ENCODE measurements at places on chromosomes 12 and 14. TPM values are rescaled to one million over a fixed set of nuclear protein-coding genes. Genes with fewer than 3 reads are reported as not detected.

DNA sequence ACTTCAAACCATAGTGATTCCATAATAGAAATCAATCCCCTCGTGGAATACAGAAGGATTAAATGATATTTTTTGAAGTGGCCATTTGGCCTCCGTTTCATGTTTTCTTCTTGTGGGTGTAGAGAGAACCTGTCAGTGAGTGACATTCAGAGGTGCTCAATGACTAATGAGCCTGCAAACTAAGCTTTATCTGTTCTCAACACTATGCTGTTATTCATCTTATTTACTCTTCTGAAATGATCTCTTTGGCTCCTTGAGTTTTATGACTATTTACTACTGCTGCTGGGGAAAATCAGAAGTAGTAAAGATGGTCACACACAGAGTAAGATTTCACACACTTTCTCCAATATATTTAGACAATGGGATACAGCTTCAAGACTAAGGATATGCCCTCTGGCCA, 30.4 kb downstream of the ATP2B1 start:
- no peak for DNase-seq

GRCh38 chr12:47221256-47222023, 141.7 kb upstream of the AMIGO2 start:
- DNase-seq, result peak; percentile 27

DNA sequence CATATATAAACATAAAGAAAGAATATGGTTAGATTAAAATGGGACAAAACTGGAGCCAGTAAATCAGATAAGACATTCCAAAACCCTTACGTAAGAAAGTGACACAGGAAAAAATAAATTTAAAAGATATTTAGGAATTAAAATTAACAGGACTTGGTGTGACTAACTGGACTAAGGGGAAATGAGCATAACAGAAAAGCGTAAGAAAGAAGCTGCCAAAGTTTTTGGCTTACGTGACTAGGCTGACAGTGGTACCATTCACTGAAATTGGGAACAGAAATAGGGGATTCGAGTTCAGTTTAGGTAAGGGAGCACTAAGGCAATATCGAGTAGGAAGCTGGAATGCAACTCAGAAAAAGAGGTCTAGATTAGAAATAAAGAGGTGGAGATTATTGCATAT, 7.8 kb downstream of the CDK17 start:
- no peak for DNase-seq

DNA sequence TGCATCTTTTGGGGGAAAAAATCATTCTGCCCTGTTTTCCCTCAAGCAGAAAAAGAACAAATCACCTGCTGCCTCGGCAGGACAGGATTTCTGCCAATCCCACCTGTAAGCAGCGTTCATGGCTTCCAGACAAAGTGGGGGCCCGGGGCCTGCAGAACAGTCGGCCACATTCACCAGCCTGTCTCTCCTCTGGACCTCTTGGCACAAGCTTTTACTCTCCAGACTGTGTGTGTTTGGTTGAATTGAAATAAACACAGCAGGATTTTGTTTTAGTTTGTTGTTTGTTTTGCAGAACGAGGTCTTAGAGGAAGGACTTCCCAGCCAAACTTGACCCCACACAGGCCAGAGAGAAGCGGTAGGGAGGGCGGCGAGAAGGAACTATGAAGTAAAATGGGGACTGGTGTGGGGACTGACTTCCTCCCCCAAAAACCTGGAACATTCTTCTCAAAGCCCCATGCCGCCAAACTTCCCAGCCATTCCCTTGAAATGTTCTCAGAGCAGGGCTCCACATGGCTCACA, 41.7 kb upstream of the FOS start:
- no peak for DNase-seq

- DNase-seq, result no peak
These were observed 100.5 kb upstream of the STXBP6 start for GRCh38 chr14:25150401-25150800.

Gene ANO4
- not detected for total RNA-seq

Gene IL23A
- 0.41 TPM for total RNA-seq

GRCh38 chr14:101584055-101584859, 23.0 kb downstream of the DIO3 start:
- no peak for DNase-seq

Gene PAPLN
- 22.2 TPM for total RNA-seq

GRCh38 chr12:95164656-95165055, 52.6 kb downstream of the FGD6 start:
- DNase-seq, result no peak
